Kidney (tissue), 22 donors: ENCODE measurements at places on chromosomes 1 and 21. TPM values are rescaled to one million over a fixed set of nuclear protein-coding genes. Genes with fewer than 3 reads are reported as not detected.

RGSL1 gene
- not detected for polyA plus RNA-seq

- no peak for DNase-seq
- H3K4me1 ChIP-seq: no peaks in the 10 kb centered on the region
- no peak overlapping the region for H3K4me3 ChIP-seq
- no peaks in the 10 kb centered on the region for H3K27me3 ChIP-seq
- H3K27ac ChIP-seq: no peak overlapping the region
- H3K36me3 ChIP-seq: no peaks in the 10 kb centered on the region
These were observed 17.0 kb downstream of the TFF3 start for GRCh38 chr21:42298237-42298636.

S100A4 gene
- 204 TPM for polyA plus RNA-seq

TINAGL1 gene
- 171 TPM for polyA plus RNA-seq
